Stimulated activated CD4-positive, alpha-beta T cell treated with anti-CD3 and anti-CD28 coated beads, Interleukin-1b, Interleukin-23, amount 100 ng/mL, for 1 hour (primary cell): ENCODE measurements at places on chromosomes 2 and 18.

GRCh38 chr2:70062270-70062669 is 25.0 kb upstream of the PCBP1 start:
- no peak for DNase-seq

DNA sequence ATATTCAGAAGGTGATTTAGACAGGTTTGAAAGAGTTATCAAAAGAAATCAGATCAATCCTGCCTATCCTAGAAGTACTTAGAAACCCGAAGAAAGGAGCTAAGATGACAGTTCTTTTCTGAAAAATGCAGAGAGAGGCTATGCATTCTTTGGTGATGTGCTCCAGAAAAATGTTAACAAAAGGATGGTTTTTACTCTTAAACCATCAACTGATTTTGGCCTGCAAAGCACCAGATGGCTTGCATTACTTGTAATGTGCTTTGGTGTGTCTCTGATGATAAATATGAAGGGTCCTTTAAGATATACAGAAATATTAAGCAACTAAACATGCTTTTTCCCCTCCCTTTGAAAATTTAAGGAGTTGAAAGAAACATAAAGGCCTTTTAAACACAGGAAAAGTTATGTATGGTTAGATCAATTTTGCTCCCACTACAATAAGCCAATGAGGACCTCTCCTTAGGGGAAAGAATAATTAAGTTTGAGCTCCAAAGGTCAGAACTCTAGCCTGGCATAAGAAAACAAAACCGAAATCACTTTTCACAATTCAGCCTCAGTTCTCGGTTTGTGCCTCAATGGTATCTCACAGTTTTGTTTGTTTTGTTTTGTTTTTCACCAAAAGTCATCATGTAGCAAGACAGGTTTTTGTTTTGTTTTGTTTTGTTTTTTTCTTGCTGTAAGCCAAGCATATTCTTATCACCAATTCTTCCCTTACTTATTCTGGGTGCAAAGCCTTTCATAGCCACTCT is 302.4 kb upstream of the NT5C1B start:
- no peak for DNase-seq

DNA sequence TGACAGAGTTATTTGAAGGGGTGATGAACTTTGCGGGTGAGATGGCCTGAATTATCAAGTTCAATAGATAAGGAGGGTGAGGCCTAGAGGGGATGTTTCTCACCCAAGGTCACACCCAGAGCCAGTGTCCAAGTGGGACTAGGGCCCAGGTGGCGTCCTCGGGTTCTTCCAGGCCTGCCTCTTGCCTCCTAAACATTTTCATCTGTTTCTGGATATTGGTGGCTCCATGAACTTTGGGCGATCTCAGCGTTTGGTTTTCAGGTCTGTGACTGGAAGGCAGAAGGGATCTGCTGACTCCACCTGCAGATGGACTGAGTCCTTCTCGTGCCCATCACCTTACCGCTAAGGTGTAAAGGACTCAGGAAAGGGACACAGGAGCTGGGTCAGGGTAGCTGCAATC is 137.3 kb downstream of the DDX1 start:
- DNase-seq: no peak

DNA sequence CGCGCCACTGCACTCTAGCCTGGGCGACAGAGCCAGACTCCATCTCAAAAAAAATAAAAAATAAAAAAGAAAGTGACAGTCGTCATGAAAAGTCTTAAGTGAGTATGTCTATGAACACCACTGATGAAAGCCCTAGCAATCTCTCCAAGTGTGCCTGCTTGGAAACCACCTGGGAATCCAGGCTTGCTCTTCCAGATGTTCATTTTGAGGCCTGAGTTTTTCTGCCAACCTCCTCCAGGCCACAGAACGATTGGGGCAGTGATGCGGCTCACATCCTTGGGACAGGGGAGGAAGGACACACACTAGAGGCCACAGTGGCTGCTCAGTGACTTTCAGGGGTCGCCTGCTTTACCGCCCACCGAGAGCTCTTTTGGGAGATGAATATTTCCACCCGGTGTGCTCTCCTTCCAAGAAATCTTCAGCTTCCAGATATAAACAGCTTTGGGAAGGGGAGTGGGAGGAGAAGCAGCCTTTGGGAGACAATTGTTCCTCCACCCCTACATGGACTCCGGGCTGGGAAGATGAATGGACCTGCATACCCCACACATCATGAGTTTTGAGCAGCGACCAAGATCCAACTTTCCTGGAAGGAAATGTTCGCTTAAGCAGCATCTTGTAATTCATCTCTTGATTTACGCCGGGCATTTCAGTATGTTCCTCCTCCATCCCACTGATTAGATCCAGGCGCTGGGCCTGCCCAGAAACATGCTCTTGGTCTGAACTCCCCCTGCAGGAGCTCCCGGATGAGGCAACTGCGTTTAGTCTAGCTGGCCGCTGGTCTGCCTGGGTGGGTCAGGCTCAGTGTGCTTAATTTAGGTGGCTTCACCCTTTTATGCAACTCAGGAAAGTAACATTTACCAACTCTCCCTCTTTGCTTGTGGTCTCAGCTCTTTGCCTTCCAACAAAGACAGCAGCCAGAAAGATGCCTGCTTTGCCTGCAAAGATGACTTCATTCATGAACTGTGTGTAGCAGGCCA is 6.2 kb upstream of the ARMC9 start:
- DNase-seq: no peak

GRCh38 chr2:119756837-119757236 is 2.9 kb upstream of the PTPN4 start:
- no peak for DNase-seq

- DNase-seq: no peak
Observed at GRCh38 chr2:141947396-141948114, 183.3 kb downstream of the LRP1B start.

DNA sequence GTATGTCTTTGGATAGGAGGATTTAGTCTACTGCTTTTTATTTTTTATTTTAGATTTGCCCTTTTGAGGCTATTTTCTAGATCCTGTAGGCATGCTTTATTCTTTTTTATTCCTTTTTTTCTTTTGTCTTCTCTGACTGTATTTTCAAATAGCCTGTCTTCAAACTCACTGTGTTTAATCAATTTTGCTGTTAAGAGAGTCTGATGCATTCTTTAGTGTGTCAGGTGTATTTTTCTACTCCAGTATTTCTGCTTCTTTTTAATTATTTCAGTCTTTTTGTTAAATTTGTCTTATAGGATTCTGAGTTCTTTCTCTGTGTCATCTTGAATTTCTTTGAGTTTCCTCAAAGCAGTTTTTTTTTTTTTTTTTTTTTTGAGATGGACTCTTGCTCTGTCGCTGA is 113.5 kb downstream of the NAT8 start:
- no peak for DNase-seq

- DNase-seq: no peak
Observed at GRCh38 chr2:226703514-226703913, 96.1 kb downstream of the IRS1 start.

GRCh38 chr2:71410696-71411095 is 42.7 kb upstream of the DYSF start:
- no peak for DNase-seq

GRCh38 chr2:61405813-61406212 is 65.1 kb downstream of the USP34 start:
- DNase-seq: no peak

DNA sequence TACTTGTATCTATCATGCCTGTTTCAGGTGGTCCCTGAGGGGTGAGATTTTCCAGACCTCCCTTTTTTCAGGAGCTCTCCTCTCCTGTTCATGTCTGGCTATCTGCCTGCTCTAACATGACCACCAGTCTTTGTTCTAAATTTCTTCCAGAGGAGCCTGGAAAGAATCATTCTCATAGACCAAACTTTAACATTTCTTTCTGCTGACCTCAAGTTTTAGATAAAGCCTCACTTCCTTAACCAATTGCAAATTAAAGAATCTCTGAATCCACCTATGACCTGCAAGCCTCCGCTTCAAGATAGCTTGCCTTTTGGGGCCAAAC is 97.6 kb downstream of the TEX51 start:
- no peak for DNase-seq

DNA sequence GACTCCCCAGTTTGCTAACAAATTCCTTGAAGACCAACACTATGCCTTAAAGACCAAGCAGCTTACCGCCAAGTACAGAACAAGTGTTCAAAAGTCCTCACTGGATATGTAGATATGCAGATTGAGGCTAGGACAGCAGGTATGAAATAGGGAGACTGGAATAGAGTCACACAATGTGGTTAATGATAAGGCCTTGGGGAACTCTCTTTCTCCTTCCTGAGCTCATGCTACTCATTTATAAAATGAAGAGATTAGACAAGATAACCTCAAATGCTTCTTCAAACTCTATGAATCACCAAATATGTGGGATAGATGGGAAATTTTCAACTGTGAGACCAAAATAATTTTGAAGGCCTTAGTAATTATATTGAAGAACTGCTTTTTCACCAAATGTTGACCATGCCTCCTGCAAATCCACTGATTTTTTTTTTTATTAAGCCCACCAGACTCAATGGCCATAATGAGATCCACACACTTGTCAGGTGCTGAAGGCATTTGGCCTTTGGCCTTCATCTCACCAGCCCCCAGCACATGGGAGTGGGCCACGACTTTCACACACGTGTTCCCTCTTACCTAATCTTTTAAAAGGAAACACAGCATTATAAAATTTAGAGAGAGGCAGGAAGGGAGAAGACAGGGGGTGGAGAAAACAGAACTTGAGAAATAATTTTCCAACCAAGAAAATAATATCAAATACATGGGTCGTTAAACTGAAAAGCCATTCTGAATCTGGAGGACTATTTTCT is 181.5 kb downstream of the EN1 start:
- DNase-seq: no peak

DNA sequence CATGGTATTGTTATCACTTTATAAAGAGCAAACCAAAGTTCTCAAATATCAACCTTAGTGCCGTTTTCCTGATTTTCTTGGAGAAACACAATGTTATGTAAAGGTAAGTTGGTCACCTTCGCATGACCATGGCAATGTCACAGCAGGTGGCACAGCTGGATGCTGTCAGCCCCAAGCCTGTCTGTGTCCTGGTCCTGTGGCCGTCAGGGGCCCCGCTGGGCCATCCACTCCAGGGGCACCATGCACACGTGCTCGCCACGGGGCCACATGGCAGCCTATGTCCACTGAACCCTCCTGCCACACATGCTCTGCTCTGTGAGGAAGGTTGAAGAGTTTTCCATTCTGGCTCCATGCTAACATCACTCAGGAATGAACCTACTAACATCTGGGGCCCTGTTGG is 85.9 kb downstream of the EIPR1 start:
- DNase-seq: no peak

DNA sequence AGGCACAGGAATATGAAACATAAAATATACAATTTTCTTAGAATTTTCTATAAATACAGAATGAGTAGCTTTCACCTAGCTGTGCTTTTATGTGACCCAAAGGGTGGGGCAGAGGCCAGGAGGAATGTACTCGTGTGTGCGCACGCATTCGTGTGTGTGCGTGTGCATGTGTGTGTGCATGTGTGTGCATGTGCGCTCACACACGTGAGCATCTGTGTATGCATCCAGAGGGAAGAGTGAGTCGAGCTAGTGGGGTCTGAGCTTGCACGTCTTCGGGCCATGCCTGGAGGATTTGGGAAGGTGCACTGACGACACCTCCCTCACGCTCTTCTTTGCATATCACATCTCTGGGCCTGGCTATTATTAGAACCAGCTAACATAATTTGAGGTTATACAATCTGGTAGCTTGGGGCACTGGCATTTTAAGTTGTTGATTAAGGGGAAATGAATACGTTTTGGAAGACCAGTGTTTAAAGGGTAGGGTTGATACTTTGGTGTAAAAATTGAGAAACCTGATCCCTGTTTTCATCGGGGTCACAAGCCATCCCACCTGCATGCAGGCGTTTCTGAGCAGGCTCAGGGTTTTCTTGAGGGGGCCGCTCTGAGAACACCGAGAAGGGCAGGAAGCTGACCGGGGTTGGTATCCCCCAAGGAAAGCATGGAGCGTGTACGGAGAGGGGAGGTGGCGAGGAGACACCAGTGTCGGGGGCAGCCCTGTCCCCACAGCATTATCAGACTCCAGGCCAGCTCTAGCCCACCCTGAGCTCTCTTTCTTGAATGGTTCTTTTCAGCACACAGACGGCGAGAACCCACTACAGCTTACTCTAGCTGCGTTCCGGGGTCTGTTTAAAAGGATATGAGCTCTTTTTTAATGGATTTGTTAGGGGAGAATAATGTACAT is 85.3 kb downstream of the LRRFIP1 start:
- no peak for DNase-seq

DNA sequence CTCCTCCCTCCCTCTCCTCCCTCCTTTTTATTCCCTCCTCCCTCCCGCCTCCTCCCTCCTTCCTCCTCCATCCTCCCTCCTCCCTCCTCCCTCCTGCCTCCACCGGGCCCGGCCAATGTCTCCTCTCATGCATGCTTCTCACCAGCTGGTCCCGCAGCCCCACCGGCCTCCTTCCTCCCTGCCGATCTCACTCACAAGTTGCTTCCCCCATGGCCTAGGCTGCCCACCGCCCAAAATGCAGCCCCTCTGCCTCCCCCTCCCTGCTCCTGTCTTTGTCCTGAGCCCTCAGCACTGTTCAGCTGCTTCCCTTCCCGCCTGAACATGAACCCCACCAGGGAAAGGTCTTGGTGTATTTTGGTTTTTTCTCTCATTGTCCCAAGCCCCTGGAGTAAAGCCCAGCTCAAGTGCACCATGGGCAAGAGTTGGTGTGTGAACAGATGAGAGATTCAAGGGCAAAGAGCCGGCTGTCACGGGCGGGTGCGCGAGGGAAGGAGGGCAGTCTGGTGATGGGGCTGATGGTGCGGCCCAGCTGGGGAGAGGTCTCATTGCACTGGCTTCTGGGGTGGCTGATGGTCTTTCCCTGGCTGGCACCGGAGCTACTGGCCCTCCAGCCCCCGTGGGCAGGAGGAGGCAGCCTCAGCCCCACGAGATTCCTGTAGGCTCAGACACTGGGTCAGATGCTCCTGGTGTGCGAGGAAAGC is 117.6 kb downstream of the TWIST2 start:
- DNase-seq: no peak

DNA sequence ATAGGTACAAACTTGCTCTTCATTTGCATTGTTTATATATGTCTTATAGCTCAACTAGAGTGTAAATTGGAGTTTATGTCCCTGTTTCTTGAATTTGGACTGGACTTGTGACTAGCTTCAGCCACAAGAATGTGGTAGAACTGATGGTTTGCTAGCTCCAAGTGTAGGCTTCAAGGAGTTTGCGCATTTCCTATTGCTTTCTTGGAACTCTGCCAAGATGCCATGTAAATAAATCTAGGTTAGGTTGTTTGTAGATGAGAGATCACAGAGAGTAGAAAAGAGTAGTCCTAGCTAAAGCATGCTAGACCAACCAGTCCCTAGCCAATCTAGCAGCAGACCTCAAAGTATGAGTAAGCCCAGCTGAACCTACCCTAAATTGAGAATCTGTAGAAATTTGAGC is 183.0 kb upstream of the CYP26B1 start:
- no peak for DNase-seq

GRCh38 chr18:9619990-9620389 is 5.6 kb upstream of the PPP4R1 start:
- DNase-seq: no peak

DNA sequence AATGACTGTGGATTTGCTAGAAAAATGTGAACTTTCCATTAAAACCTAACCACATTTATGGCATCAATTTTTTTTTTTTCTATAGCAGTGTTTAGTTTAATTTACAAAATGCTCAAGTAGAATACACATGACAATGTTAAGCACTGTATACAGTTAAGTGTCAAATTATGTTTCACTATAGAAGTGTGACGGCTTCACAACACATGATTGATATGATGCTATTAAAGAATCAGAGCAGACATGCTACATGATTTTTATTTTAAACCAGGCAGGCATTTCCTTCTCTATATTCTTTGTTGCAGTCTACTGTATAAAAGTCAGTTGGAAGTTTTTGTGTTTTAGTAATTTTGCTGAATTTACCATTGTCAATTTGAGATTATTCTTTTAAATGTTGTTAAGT is 43.6 kb downstream of the PROKR1 start:
- DNase-seq: no peak
